Stimulated activated CD8-positive, alpha-beta memory T cell treated with anti-CD3 and anti-CD28 coated beads, Interleukin-7, amount 100 ng/mL, for 48 hours (primary cell): ENCODE measurements at places on chromosomes 16 and 17.
A peak's percentile ranks its signal among the peaks of the same experiment; 100 is the strongest.

DNA sequence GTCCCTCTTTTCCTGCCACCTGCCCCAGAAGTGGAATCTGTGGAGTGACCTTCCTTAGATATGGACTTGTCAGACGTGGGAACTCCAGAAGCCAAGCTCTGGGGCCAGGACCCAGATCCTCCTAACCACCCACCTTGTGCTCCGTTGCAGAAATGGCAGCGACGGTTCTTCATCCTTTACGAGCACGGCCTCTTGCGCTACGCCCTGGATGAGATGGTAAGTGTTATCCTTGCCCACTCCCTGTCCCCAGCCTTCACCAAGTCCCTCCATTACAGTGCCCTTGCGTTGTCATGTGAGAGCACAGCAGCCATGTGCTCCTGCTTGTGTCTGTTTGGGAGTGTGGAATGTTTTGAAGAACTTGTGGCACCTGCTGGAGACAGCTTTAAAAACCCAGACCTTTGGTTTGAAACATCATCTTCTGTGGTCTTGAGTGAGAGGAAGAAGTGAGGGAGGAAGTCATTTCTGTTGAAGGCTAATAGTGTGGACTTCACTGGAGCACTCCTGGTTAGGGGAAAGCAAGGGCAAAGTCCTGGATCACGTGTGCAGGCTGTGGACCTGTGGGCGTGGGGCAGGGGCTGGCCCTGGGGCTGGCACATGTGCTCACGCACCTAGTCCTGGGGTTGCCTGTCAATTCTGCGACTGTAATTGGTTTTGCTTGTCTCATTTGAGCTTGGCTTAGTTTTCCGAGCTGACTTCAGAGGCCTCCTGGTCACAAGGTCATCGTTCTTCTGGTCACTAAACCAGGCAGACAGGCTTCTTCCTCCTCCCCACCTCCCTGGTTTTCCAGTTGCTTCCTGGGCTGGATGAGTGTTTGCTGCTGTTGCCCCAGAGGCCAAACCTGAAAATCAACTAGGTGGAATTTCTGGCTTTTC is 35.8 kb downstream of the MPRIP start:
- DNase-seq: no peak

GRCh38 chr17:32479074-32479617 is 7.6 kb upstream of the CDK5R1 start:
- DNase-seq: no peak

GRCh38 chr16:23353440-23353839 is 51.3 kb downstream of the SCNN1B start:
- no peak for DNase-seq

GRCh38 chr16:11586378-11586855 is 302 bp downstream of the LITAF start:
- no peak for DNase-seq

DNA sequence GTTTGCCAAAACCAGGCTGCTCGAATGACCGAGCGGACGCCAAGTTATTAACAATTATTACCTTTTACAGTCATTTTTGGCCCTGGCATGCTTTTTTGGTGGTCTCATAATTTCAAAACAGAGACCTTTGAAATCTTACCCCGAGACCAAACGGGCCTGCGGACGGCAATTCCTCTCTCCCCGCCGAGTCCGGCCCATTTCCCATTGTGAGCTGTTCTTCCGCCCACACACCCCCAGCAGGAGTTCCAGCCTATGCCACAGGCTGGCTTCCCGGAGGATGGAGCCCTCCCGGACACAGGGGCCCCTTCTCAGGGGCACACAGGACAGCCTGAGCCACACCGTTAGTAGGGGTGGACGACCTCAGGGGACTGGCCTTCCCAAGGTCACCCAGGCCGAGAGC is 130.7 kb downstream of the C16orf95 start:
- DNase-seq: no peak

GRCh38 chr17:75412455-75413317 is 7.2 kb upstream of the GRB2 start:
- DNase-seq: peak; percentile 51

DNA sequence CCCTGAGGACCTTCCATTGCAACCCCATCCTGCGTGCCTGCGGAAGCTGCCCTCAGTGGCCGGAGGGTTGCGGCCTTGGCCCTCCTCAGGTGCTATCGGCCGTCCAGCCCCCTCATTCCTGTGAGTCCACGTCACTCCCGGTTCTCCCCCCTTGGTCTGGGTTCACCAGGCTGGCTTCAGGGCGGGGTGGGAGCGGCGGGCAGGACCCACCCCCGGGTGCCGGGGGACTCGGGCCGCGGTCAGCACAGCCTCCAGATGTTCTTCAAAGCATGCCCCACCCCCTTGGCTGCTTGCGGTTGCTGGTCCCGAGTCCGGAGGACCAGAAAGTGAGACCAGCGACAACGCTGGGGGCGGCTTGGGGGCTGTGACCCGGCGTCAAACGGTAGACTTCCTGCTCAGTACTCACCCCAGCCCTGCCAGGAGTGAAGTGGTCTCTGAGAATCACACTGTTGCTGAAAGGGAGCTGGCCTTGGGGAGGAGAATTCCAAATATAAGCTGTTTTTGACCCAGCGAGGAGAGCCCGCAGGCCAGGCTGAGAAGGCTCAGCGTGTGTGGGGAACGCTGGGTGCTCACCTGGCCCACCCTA is 4.5 kb downstream of the ZNF469 start:
- no peak for DNase-seq

DNA sequence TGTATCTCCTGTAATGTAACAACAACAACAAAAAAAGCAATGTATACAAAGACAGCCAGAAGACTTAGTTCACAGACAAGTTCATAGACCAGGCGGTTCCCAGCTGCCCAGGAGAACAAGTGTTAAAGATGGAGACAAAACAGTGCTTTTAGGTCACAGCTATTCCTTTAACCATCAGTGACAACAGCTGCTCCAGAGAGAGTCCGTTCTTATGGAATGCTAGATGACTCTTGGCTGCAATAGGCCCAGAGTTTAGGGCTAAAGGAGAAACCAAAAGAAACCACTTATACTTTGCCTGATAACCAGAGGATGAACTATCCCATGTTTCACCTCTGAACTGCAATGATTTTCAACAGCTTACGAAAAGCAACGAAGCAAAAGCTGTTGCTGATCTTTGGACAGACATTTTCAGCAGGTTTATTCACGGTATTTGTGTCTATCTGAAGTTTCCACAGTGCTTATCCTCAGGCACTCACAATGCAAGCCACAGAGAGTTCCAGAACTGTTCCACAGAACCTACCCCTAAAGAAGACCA is 6.0 kb downstream of the ZCCHC14 start:
- DNase-seq: no peak

DNA sequence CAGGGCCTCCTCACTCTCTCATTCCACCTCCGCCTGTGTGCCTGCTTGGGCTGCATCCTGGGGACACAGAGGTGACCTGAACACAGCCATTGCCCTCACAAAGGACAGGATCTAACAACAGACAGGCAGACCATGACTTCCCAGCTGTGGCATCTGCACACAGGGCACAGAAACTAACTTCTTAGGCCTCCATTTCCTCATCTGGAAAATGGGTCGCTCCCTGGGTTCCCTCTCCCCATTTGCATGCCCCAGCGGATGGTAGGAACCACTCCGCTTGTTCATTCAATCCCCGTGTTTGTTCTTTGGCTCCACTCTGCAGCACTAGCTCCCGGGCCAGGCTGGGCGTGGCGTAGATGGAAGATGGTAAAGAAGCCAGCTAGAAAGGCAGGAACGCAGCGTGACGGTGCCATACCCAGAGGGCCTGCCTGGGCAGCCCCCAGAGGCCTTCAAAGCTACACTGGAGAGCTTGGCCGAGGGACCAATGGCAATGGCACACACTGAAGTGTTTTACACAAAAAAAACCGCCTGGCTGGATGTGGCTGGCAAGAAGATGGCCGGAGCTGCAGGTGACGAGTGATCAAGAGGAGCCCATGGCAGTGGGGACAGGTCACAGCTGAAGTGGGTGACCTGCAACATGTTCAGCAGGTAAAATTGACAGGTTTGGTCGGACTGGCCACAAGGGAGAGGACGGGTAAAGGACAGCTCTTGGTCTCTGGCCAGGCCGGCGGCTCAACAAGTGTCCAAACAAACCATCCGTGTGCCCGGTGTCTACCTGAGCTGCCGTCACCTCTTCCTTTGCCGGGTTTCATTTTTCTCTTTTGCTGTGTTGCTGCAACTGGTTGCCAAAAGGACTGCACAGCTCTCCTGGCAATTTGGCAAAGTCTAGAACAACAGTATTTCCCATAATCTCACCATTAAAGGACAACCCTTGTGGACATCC is 66.9 kb downstream of the SOCS1 start:
- no peak for DNase-seq

- no peak for DNase-seq
Observed at GRCh38 chr16:17555176-17555575, 84.4 kb upstream of the XYLT1 start.

DNA sequence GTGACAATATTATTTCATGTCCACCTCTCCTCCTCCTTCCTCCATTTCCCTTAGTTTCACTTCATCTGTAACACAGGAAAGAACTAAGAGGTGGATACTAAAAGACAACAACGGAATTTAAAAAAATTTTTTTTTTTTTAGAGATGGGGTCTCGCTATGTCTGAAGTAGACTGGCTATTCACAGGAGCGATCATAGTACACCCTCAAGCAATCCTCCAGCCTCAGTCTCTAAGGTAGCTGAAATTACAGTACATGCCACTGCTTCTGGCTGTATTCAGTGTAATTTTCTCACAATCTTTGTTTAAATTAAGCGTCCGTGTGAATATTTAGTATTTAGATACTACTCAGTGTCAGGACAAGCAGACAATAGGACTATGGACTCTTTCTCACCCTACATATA is 35.6 kb downstream of the FBXL20 start:
- no peak for DNase-seq

DNA sequence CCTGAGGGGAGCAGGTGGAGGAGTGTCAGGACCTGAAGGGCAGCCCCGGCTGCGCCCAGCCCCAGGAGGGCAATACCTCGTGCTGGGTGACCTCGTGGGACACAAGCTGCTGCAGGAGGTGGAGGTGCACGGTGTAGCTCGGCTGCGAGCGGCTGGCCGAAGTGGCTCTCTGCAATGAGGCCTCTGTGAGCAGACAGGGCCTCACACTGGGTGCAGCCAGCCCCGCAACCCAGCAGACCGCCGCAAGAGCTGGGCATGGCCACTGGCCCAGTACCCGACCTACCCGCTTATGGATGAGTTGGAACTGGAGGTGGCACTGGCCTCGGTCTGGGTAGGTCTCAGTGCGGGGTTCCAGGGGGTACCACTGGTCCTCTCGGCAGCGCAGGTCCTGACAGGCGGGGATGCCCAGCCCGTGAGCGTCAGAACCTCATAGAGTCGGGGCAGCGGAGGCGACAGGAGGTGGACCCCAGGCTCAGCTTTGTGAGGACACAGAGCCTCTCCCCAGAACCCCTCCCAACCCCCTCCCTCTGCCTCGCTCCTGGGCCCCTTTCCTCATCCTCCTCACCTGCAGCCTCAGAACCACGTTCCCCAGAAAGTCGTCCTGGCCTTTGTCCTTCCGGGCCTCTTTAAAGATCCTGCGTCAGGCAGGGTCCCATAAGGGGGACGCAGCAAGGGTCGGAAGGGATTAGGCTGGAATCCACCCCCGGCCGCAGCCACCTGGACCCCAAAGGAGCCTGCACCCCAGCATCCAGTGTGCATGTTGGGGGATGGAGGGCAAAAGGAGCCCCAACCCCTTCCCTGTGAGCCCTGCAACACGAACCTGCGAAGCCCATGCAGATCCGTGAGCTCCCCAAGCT is 4.0 kb downstream of the UNC13D start:
- DNase-seq: no peak

DNA sequence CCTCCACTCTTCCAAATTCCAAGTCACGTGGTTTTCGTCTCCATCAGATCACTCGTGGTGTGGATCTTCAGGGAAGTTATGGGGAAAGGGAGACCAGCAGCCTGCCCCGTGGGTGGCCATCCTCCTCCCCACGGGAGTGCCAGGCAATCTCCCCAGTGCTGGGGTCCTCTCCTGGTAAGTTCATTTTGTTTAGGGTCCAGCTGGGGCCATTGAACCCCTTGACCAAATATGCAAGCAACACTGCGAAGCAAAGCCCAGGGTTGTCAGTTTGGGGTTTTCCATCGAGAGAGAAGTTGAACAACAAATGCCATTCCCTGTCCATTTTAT is 4.1 kb upstream of the LCMT1 start:
- no peak for DNase-seq

DNA sequence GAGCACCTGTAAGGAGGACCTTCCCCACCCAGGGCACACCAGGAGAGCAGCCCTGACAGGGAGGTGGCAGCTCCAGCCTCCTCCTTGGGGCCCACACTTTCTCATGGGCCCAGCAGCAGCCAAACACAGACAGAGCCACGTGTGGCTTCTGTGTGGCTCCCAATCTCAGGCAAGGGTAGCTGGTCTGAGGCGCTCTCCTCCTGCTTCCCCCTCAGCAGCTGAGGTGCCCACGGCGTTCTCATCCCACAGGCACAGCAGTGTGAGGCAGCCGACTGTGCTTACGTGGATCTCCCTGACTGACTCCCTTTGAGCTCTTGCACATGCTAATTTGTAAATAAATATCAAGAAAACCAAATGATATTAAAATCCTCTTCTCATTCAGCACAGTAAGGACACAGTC is 30.9 kb downstream of the CMTM3 start:
- no peak for DNase-seq

- no peak for DNase-seq
Observed at GRCh38 chr17:78804777-78805176, 22.7 kb upstream of the CYTH1 start.

GRCh38 chr17:3918372-3919122 is 2.3 kb upstream of the P2RX1 start:
- DNase-seq: no peak

DNA sequence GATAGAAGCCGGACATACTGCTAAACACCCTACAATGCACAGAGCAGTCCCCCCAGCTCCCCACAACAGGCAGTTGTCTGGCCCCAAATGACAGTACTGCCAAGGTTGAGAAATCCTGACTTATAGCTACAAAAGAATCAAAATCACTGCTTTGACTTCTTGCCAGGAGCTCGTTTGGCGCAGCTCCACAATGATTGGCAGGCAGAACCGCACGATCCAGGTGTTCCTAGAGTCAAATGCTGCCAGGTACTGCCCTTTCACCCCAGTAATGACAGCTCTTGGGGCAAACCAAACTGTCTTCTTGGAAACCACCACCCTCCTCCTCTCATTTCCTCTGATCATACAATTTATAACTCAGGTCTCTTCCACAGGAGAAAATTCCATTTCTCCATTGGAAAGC is 2.2 kb upstream of the TMC5 start:
- DNase-seq: no peak

- DNase-seq: no peak
Observed at GRCh38 chr17:33667052-33667509, 374.0 kb upstream of the ASIC2 start.
